Renal cortex interstitium (tissue), 15 donors: ENCODE measurements at places on chromosomes 12 and 14.

- DNase-seq, result no peak
Observed at GRCh38 chr12:22257100-22257499, 77.4 kb downstream of the ST8SIA1 start.

GRCh38 chr12:2360630-2361170 lies 307.9 kb downstream of the CACNA1C start:
- no peak for DNase-seq

- DNase-seq, result no peak
Observed at GRCh38 chr12:55652352-55652751, 15.7 kb downstream of the OR10P1 start.

GRCh38 chr12:19065871-19066270 lies 63.7 kb upstream of the PLEKHA5 start:
- no peak for DNase-seq

- no peak for DNase-seq
Observed at GRCh38 chr14:95507174-95507573, 9.3 kb downstream of the SYNE3 start.

GRCh38 chr12:93178154-93178878 lies 199.4 kb upstream of the NUDT4 start:
- DNase-seq, result no peak

DNA sequence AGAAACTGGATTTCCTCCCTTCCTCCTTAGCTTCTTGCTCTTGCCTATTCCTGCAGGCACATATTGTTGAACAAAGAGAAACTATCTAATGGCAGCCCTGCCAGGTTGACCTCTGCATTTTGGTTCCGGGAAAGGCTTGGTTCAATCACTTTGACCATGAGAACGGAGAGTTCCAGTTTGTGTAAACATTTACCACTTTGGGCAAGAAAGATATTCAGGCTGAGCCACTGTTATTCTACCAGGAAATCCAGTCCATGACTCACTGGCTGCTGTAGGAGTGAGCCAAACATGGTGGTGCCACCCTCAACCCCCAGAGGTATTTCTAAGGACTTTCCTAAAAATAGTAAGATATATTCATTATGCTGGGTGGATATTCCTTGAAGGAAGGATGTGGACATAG lies 242.2 kb upstream of the OR4E1 start:
- DNase-seq, result no peak
